ENCODE measurements at places on chromosomes 2 and 18.

DNA sequence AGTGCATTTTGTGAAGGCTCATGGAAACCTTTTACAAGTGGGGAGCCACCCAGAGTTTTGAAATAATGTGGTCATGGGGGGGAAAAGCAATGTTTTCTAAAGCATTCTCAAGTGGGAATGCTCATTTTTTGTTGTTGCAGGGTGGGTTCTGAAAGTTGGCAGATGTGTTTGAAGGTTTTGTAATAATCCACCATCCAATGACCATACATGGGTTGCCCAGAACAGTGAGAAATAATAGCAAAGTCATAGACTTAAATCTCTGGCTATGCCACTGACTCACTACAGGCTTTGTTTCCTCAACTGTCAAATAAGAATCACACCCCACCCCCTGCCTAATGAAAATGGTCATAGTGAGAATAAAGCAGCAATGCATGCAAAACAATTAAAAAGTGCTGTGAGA lies 2.9 kb downstream of the DSG3 start:
- no peak for DNase-seq

DNA sequence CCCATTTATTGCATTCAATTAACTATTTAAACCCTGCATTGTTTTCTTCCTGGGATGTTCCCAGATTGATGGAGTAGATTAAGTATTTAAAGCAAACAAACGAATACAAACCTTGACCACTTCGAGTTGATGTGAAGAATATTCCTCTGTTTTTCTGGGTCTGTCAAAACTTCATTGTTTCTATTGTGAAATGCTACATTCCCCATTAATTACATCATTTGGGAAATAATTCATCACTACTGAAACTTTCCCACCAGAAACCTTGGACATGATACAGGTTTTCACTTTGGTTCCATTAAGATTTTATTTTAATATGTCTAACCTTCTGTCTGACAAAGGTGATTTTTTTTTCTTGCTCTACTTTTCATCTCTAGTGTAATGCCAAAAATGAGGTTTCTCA lies 365.1 kb upstream of the ETAA1 start:
- no peak for DNase-seq

- no peak for DNase-seq
These were observed 72.8 kb downstream of the MEIS1 start for GRCh38 chr2:66507673-66508201.

GRCh38 chr2:102111823-102112222 lies 30.7 kb upstream of the IL1R1 start:
- no peak for DNase-seq

DNA sequence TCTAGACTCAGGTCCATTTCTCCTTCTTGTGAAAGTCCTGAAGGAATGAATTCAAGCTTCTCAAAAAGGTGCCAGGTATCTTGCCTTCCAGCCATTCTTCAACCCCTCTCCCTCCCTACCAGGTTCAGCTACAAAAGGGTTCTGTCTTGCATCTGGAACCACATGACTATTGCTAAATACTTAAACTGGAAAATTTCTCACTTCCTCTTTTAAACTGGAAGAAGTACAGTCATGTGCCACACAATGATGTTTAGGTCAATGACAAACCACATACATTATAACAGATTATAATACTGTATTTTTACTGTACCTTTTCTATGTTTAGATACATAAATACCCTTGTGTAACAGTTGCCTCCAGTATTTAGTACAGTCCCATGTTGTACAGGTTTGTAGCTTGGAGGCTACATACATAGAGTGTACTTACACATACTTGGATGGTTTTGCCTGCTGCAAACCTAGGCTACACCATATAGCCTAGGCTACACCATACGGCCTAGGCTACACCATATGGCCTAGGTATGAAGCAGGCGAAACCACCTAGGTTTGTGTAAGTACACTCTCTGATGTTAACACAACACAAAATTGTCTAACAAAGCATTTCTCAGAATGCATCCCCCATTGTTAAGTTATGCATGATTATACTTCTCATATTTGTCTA lies 142.0 kb upstream of the DNMT3A start:
- DNase-seq: no peak

DNA sequence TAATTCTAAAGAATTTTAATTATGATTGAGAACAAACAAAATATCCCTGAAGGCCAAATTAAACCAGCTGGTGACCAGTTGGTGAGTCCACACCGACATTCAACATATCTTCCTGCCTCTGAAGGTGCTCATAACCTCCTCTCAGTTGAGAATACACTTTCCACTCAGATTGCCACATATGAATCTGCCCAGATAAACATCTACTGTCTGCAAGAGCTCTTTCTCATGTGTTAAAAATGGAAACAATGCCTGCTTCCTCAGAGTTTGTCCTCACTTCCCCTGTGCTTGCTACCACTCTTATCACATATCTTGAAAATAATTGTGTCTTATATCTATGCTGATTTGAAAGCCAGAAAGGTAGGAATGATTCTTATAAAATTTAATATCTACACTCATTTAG lies 177.7 kb upstream of the GULP1 start:
- DNase-seq: no peak

- no peak for DNase-seq
These were observed 34.1 kb downstream of the RASGRP3 start for GRCh38 chr2:33510586-33510968.

DNA sequence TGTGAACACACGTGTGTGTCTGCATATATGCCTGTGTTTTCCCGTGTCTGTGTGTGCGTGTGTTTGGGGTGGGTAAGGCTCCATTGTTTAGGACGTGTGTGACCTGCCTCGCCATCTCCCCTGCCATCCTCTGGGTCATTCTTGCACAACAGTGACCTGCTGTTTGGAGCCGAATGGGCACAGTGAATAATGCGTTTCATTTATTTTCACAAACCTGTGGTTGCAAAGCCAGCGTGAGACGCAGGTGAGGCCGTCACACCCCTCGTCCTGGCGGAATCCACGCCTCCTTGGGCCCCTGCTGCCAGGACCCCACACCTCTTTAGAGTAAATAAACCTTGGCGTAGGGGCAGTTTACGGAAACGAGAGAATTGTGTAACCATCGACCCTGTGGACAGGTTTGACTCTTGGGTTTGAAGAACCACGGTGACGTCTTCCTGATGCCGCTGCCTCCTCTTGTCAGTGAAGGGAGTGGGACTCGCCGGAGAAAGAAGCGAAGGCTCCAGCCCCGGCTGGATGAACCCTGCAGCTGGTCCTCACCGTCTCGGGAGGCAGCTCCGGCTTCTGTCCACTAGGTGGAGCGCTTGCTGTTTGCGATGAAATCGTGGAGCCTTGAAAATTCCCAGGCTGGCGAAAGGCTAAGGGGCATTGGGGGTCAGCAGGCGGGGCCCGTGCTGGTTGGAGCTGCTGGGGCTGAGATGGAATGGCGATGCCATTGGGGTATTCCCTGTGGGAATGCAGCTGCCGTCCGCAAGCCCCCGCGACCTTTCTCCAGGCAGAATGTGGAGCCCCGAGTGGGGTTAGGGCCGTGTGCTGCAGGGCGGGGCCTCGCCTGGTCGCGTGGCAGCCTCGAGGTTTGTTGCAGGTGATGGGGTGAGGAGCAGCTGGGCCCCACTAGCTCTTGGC lies 81.1 kb downstream of the RTP5 start:
- DNase-seq: peak; percentile 57

DNA sequence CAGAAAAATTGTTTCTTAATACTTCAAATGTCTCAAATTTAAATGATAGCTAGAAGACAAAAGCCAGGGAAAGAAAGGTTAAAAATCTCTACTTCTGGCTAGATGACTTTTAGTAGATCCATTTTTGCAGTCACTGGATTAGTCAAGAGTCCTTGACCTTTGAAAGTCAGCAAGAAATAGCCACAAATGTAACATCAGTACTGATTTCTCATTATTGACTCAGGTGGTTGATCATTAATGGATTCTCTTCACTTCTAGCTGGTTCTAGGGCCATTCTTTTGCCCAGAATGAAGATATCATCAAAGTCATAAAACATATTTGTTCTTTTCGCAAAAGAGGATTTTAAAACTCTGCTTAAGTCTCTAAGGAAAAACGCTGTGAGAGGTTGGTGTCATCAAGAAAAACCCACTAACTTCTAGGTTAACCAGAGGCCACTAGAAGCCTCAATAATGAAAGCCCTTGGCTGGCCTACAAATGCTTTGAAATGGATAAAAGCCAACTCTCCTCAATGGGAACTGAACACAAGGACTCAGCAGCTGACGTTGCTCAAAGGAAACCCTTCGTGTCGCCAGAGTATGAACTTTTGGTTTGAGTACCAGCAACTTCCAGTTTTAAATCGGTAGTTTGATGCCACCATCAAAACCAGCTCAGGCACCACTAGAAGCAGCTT lies 66.3 kb downstream of the IRS1 start:
- DNase-seq: no peak

DNA sequence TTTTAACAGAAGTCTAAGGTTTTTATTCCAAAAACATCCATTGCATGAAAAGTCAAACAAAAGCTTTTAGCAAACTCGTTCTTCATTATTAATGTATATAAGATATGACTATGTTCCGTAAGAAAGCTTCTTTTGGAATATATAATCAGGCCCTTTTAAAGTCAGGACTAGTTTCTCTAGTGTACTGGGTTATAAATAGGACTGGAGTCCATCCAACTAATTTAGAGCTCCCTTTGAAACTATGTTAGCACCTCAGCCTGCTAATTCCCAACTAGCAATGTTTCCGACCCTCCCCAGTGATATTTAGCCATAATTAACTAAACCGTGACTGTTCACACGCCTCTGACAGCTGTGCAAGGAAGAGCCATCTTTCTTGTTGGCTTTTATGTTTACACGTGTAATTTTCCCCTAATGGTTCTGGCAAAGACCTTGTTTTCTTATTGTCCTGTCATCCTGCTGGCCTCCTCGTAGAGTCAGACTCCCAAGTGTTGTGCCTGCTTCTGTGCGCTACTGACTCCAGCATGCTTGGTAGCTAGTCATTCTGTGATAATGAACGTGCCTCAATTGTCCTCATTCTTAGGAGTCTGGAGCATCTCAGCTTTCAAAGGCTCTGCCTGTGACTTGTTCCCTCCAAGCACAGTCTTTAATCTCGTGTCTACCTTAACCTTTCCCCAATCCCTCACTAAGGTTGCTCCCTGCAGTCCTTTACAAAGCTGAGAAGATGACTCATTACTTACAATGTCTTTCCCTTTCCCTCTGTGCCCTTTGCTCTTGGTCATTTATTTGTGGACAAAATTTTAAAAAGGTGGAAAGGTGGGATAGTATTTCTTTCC lies 172.2 kb upstream of the RASGRP3 start:
- no peak for DNase-seq

GRCh38 chr18:45251236-45251635 lies 364.0 kb upstream of the SLC14A2 start:
- DNase-seq: no peak

Data from CD4-positive, alpha-beta T cell treated with Interleukin-10 for 1 hour (primary cell).